NCI-H446 (cell line): ENCODE measurements at places on chromosomes 3 and 15.

GRCh38 chr3:69454204-69454787, 68.4 kb upstream of the FRMD4B start:
- no peak for DNase-seq

DNA sequence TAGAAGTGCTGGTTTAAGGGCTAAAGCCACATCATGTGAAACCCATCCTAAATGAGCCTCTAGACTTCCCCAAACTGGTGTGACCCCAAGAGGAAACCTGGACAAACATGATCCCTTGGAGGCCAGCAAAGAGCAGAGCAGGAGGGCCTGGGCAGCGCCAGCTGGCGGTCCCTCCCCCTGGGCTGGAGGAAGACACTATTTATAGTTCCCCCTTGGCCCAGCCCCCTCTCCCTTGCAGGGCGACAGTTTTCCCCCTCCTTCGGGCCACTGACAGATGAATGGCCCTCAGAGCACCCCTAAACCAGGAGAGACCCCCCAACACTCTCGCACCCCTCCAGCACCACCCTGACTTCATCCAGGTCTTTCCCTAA, 2.9 kb downstream of the UCN2 start:
- no peak for DNase-seq

DNA sequence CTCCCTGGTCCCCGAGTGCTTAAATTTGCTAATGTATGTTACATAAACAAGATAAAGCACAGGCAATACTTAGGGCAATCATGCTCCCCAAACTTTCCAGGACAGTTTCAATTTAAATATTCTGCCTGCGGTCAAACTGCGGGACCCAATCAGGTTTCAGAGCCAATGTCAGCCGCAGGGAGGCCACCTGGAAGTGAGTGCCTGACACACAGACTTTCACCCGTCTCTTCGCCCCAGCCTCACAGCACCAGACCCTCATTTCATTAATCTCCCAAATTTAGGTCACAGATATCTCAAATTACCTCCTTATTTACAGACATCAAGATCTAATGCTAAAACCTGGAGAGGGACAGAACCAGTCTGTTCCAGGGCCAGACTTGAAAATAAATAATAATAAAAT, 107.2 kb upstream of the ALDH1A3 start:
- no peak for DNase-seq

GRCh38 chr15:56207711-56208110, 36.0 kb downstream of the RFX7 start:
- DNase-seq, result no peak

DNA sequence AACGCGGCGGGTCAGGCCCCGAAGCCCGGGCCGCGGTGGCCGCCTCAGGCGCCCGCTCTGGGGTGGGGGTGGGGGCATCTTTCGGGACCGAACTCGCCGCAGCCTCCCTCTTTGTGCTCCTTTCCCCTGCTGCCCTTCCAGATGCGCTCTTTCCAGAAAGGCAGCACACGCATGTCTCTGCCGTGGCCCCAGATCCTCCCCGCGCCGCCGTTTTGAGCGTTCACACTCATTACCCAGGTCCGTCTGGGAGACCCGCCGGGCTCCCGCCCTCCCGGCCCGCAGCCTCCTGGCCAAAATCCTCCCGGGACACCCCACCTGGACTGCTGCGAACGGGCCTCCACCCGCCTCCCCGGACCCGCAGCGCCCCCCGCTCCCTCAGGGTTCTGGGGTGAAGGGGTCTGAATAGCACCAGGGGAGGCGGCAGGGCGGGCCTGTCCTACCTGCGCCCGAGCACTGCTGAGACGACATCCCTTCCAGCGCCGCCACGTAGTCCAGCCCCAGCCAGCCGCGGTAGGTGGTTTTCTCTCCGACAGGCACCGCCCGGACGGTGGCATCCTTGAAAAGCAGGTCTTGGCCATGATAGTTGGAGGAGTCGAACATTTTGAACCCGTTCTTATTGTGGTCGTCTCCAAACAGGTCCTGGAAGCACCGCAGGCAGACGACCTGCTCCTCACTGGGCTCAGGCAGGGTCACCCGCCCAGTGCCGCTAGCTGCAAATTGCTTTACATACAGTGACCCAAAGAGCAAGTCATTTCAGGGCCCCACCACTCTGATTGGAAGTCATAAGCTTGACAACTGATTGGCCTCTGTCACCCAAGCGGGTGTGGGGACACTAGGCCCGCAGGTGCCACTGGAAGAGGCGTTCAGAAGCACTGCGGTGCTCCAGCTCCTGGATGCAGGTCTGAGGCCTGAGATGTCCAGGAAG, 25.9 kb downstream of the MELTF start:
- DNase-seq, result no peak

DNA sequence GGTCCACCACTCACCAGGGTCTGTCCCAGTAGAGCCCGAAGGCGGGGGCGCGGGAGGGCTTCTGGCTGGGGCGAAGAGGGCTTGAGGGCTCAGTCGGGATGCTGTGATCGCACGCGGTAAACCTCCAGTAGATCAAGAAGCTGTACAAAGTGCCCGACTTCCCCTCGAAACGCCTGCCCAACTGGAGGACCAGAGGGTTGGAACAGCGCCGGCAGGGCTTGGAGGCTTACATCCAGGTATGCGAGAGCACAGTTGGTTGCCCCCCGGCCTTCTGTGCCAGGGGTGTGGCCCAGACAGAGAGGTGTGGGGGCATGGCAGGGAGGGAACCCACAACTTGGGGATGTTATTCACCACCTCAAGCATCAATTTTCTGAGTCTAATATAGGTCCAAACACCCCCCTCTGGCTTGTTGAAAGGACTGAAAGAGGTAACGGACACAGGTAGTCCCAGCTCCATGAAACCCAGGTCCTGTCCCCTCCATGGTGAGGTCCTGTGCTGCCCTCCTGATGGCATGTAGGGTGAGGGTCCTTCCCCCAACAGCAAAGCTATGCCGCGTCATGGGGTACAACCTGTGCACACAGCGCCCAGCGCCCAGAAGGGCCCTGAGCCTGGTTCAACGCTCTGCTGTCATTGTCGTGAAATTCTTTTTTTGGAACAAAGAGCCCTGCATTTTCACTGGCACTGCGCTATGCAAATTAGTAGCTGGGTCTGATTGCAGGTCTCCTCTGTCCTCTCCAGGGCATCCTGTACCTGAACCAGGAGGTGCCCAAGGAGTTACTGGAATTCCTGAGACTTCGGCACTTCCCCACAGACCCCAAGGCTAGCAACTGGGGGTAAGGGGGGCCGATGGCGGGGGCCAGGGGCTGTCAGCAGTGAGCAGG, 1.2 kb downstream of the SNX22 start:
- no peak for DNase-seq

DNA sequence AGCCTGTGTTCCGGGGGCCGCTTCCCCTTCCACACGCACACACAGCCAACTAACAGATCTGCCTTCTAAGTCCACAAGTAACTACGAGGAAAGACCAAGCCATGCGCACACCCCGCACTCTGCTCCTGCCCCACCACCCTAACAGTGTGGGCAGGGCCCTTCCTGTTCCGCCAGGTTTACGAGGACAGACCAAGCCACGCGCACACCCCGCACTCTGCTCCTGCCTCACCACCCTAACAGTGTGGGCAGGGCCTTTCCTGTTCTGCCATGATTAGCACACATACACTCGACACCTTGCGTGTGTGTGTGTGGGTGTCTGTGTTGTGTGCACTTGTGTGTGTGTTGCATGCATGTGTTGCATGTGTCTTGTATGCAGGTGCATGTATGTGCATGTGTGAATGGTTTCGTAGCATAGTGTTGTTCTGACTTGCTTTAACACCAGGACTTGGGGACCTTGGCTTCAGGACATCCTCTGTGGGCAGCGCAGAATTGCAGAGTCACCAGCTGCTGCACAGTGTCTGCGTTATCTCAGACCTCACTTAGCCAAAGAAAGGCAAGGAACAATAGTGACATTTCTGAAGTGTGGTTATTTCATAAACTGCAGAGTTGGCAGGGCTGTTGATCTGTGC, 114.4 kb downstream of the CHSY1 start:
- DNase-seq, result no peak

DNA sequence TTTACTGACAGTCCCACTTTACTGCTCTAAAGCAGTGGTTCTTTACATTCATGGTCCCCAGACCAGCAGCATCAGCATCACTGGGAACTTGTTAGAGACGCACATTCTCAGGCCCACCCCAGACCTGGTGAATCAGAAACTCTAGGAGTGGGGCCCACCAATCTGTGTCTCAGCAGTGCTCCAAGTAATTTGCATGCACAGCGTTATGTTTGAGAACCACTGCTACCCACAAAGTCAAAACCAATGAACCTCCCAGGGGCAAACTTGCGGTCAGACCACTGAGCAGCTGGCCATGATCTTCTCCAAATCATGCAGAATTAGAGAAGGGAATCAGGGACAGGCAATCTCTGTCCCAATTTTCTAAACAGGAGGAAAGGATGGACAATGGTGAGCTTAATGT, 58.5 kb downstream of the ST8SIA2 start:
- DNase-seq, result no peak
